ENCODE measurements at places on chromosomes 11 and 22.

DNA sequence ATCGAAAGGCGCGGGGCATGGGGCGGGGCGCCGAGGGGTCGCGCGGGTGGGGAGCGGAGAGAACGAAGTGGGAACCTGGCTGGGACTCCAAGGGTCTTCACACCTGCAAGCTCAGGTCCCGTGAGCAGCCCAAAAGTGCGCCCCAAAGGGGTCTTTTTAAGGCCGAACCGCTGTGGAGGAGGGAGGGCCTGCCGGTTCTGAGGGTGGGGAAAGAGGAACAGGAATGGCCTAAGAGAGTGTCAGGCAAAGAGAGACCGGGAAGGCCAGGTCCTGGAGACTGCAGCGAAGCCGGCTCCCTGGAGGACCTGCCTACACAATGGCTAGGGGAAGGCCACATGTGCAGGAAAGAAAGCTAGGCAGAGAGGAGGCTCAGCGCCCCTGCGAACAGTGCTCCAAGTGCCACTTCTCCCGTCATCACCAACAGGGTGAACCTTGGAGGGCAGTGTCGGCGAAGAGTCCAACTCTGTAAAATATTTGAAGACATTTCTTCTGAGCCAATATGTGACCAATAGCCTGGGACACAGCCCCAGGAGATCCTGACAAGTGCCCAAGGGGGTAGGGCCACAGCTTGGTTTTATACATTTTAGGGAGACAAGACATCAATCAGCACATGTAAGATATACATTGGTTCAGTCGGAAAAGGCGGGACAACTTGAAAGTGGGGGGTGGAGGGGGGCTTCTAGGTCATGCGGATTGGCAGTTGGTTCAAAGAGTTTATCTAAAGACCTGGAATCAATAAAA lies 710 bp upstream of the DGCR2 start:
- DNase-seq = peak; percentile 27

DNA sequence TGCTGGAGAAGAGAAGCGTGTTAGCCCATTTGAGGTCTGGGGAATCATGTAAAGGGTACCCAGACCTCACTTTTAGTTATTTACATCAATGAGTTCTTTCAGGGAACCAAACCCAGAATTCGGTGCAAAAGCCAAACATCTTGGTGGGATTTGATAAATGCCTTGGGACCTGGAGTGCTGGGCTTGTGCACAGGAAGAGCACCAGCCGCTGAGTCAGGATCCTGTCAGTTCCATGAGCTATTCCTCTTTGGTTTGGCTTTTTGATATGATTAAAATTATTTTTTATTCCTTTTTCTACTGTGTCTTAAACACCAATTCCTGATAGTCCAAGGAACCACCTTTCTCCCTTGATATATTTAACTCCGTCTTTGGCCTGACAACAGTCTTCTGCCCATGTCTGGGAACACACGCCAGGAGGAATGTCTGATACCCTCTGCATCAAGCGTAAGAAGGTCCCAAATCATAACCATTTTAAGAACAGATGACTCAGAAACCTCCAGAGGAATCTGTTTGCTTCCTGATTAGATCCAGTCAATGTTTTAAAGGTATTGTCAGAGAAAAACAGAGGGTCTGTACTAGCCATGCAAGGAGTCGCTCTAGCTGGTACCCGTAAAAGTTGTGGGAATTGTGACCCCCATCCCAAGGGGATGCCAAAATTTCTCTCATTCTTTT lies 65.2 kb downstream of the ALX4 start:
- DNase-seq = no peak

GRCh38 chr11:70137383-70137782 lies 59.3 kb downstream of the ANO1 start:
- no peak for DNase-seq

DNA sequence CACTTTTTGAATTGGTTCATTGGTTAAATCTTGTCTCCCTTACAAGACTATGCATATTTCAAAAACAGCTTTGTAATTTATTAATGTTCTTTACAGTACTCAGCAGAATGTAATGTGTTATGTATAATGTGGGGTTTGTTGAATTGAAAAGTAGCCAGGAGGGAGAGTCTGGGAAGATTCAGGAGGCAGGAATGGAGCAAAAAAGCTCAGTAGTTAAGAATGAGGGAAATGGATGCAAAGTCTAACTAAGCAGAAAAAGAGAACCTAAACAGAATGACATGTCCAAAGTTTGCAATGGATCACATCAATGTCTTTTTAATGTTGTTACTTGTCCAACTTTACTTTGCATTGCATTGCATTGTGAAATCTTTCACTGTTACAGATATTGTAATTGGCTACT lies 86.5 kb upstream of the CARD18 start:
- no peak for DNase-seq

GRCh38 chr11:34671117-34671516 lies 50.2 kb downstream of the EHF start:
- DNase-seq = no peak

DNA sequence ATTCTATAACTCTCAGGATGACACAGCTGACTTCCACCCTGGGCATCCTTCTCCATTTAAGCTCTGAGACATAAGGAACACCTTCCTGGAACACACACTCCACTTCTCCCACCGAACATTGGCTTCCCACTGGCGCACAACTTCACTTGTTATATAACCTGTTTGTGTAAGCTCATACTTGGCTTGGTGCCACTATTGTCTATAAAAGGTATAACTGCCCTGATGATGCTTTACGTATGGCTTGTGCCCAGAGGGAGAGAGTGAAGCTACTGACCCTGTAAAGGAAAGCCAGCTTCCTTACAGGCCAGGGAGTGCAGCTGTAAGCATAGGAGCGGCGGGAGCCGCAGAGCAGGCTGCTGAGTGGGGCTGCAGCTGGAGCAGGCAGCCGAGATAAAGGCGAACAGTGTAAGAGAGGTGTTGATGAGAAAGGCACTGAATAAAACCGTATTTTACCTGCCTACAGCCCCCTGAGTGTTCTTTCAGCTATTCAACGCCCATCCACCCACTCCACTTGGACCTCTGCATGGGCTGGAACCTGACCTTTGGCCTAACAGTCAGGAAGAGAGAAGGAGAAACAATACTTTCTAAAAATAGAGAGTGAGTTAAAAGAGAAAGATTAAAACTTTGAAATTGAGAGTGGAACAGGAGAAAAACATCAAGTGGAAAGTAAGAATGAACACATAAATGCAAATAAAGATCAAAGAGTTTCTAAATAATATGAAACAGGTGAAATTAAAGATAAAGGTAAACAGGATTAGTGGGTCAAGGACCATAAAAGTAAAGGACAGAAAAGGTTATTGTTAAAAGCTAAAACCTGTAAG lies 252.1 kb upstream of the ARHGAP42 start:
- no peak for DNase-seq

DNA sequence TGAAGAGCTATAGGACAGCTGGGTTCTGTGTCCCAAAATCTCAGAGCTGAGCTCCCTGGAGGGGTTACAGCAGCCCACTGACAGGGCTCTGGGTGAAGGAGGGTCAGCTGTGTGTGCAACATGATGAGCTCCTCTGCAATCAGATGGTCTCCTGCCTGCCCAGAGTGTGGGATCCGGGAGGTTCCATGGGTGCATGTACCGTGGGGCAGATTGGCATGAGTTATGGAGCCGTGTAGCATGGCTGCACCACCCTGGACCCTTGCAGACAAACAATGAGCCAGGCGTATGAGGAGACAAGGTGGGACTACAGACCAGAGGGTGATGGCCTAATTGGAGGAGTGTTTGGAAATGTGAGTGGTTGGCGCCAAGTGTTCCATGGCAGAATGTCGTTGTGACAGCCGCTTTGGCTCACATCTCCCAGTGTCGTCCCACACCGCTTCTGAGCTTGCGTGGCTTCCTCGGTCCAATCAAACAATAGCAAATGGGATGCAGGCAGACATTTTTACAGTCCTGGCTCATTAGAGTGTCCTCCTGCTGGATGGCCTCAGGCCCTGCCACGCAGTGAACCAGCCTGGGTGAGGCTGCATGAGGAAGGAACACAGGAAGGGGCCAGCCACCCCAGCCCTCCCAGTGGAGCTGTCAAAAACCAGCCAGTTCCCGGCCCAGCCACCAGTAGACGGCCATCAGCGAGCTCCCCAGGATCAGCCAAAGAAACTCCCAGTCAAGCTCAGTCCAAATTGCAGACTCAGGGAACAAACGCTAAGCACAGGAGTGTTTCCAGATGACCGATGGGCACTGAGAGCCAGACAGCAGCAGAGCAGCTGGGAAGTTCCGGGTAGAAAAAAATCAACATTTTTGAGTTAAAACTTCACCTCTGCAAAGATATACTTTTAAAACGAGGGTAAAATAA lies 1066.9 kb downstream of the BRD1 start:
- no peak for DNase-seq

- DNase-seq = no peak
Observed at GRCh38 chr22:32364210-32364609, 6.5 kb downstream of the RFPL3 start.

GRCh38 chr11:76663486-76663810 lies 7.1 kb downstream of the LRRC32 start:
- no peak for DNase-seq

GRCh38 chr22:27128461-27129085 lies 471.2 kb downstream of the MIAT start:
- no peak for DNase-seq

- no peak for DNase-seq
Observed at GRCh38 chr11:134760957-134761356, 348.9 kb upstream of the B3GAT1 start.

- DNase-seq = no peak
Observed at GRCh38 chr11:13446444-13446843, 16.6 kb downstream of the BTBD10 start.

GRCh38 chr11:15836795-15837194 lies 519.6 kb downstream of the SOX6 start:
- DNase-seq = no peak

- DNase-seq = no peak
Observed at GRCh38 chr11:44766972-44767278, 40.2 kb downstream of the TSPAN18 start.

GRCh38 chr11:64755681-64756361 lies 4.0 kb downstream of the PYGM start:
- no peak for DNase-seq

DNA sequence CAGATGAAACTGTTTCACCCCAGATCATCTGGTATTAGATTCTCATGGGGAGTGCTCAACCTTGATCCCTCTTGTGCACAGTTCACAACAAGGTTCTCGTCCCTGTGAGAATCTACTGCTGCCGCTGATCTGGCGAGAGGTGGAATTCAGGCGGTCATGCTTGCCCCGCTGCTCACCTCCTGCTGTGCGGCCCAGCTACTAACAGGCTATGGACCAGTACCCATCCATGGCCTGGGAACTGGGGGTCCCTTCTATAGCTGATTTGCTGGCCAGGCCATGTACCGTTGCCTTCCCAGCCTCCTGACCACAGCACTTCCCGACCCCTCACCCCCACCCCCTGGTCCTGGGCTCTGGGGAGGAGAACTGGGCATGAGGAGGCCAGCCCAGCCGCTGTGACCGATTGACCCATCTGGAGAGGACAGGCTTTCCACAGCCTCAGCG lies 2.6 kb downstream of the PHLDA2 start:
- DNase-seq = no peak

DNA sequence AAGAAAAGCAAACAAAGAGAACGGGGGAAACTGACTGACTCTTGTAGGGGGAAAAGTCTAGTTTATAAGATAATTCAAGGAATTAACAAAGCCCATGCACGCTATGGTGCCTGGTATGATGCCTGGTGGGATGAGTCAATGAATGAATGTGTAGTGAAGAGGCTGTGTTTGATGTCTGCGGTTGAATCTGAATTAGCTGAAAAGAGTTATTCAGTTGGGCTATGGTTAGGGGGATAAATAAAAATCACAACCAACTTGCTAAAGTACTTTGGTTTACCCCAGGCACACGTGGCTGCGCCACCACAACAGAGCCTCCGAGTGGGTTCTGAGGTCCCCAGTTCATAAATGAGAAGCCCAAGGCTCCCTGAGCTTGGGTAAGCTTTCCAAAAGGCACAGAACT lies 369.3 kb upstream of the SYN3 start:
- DNase-seq = no peak

DNA sequence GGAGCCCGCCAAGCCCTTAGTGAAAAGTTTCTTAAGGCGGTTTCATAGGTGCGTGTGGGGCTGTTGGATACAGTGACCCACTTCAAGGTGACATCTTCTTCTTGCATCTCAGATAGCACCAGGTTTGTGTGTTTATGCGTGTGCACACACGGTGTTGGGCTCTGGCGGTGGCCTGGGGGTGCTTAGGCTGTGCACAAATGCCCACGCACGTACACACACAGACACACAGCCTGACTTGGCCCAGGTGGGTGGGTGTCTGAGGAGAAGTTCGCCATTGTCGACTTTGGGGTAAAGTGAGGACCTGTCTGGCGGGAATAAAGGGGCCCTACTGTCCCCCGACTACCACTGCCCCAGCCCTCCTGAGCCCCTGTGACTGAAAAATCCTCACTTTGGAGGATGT lies 103.8 kb downstream of the KCNQ1 start:
- DNase-seq = no peak

GRCh38 chr11:15971215-15971546 lies 385.2 kb downstream of the SOX6 start:
- no peak for DNase-seq

DNA sequence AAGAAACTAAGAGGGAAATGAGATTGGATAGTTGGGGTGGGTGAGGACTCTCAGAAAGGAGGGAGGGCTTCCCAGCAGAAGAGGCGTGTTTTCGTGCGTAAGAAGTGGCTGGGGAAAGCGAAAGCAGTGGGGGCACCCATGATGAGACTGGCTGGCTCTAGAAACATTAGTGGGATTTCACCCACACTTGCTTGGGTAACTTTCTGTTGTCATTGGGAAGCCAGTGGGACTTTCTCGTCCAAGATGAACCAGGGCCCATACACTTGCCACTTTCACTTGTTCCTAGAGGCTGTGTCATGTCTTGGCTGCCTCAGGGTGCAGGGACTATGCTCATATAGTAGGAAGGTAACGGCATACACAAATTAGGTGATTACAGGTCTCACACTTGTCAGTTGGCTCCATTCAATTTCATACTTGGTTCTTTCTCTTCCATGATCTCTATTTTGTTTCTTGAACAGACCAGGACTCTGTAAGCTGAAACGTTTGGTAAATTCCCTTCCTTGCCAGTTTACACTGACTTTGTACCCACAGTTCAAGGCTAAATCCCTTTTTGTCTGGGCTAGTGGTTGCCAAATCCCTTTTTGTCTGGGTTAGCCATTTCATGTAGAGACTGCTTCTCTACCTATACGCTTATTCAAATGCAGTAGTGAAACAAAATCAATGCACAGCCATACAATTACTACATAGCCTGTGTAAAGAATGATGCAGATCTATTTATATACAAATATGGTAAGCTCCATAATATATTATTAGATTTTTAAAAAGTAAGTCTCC lies 42.0 kb upstream of the CXCR5 start:
- no peak for DNase-seq

All from H54 (cell line).